ENCODE measurements at places on chromosomes 3 and 15.

DNA sequence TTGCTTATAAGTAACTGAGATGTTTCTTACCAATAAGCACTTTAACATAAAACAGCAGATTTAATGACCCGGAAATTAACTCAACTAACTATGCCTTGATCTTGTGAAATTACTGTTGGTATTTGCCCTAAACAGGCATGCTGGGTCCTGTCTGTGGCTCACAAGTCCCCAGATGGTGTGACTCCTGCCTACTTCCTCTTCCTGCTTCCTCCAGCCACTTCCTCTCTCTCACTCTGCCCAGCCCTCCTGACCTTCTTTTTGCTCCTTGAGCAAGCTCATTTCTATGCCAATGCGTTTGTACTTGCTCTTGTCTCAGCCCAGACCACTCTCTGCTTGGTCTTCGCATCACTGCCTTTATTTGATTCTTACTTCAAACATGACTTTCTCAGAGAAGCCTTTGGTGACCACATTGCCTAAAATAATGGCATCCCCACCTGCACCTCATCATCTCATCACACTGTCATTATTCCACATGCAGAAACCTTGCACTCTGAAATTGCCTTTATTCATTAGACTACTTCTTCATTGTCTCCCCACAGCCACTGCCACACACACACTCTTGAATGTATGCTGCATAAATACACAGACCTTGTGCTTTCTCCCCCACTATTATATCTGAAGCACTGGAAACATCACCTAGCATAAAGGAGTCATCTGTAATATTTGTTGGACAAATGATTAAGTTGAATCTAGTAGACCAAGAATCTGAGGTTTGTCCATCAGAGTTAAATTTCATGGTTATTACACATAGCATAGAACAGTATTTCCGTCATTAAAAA is 256.3 kb upstream of the SEMA6D start:
- no peak for DNase-seq

GRCh38 chr3:146350852-146351251 is 99.9 kb upstream of the PLSCR4 start:
- DNase-seq, result no peak

GRCh38 chr3:66633402-66634381 is 132.9 kb upstream of the LRIG1 start:
- DNase-seq, result no peak

DNA sequence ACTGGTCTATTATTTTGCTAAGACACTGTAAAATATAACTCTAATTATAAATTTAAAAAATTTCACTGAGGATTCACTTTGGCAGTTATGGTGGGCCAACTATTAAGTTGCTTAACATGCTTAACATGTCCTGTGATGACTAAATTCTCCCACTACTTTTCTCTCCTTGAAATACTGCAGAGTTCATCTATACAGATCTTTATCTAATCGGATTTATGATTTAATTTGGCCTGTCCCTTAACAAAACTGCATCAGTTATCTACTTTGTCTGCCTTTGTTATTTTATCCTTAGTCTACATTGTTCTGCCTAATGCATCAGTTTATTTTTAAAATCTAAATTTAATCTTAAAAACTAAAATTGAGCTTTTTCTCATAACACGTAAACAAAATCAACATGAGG is 26.4 kb downstream of the CD96 start:
- DNase-seq, result no peak

DNA sequence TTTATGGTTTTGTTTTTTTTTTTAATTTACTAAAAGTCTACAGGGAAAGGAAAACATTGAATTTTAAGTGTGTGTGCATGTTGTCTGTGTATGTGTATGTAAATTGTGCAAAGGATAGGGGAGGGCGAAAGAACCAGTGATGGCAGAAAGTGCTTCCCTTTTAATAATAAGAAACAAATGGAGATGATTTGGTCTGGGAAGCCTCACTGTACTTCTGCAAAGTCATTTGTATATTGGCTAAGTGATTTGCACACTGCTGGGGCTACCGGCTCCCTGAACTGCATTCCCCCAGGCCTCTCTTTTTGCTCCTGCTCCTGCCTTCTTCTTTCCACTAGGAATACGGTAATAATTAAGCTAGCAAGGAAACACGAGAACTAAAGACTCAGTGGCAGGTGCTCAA is 101.2 kb downstream of the CD47 start:
- no peak for DNase-seq

DNA sequence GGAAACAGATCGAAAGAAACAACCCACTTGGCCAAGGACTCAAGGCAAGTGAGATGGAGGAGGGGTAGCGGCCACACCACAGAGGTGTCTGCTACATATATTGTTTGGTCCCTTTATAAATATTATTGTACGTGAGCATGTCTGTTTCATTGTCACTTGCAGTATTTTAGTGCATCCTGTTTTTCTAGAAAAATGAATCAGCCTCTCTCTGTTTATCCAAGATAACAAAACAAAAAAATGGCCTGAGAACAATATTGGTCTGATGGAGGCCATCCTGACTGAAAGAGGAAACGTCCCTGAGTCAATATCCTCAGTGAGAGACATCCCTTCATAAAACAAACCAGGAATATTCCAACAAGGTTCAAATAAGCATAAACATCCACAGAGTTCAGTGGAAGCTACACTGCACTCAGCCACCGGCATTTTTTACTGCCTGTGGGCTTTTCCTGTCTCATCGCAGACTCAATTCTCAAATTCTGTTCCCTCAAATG is 42.0 kb downstream of the WWTR1 start:
- DNase-seq, result no peak
